Stimulated activated CD4-positive, alpha-beta T cell treated with anti-CD3 and anti-CD28 coated beads, Interleukin-2, amount 100 ng/mL, for 4 hours (primary cell): ENCODE measurements at places on chromosomes 13 and 19.

DNA sequence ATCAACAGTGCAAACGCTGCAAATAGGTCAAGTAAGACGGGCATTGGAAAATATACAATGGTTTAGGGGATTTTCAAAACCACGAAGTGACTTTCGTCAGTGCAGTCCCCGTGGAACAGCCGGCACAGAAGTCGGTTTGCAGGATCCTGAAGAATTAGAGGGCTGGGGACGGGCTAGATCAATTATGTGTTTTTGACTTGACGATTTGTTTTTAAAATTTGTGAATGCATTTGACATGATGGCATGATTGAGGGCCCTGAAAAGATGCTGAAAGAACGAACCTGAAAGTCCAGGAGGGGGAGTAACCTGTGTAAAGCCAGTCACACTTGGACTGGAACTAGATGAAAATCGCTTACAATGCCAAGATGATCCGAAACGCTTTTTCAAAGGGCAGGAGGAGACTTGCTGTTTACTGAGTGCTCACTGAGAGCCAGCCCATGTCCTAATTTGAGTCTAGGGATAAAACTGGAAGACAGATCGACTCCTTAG lies 8.9 kb upstream of the DGKH start:
- DNase-seq: no peak

GRCh38 chr13:27379694-27380641 lies 44.5 kb upstream of the GTF3A start:
- DNase-seq: peak; percentile 10

GRCh38 chr13:113948034-113948742 lies 25.7 kb downstream of the C13orf46 start:
- no peak for DNase-seq

GRCh38 chr19:6108721-6109633 lies 1.3 kb downstream of the RFX2 start:
- peak; percentile 71 for DNase-seq

GRCh38 chr13:46087481-46087880 lies 17.4 kb downstream of the CPB2 start:
- no peak for DNase-seq

DNA sequence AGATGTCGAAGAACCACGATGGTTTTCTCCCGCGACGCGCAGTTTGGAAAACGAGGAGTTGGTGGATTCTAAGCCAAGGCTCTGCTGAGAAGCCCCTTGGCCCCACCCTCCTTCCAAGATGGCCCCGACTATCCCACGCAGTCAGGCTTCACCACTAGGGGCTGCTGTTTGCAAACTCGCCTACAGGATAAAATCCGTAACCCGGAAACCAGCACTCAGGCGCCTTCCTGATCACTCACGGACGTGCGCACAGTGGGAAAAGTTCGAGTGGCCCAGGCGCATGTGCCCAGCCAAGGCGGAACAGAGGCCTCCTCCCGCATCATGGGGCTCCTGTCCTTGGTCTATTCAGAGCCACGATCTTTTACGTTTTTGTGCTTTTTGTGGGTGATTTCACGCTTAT lies 19.2 kb upstream of the UQCR11 start:
- peak; percentile 35 for DNase-seq

- DNase-seq: no peak
Observed at GRCh38 chr13:42707586-42707985, 73.8 kb upstream of the FAM216B start.

- peak; percentile 54 for DNase-seq
Observed at GRCh38 chr13:94419304-94419924, 60.1 kb downstream of the DCT start.

DNA sequence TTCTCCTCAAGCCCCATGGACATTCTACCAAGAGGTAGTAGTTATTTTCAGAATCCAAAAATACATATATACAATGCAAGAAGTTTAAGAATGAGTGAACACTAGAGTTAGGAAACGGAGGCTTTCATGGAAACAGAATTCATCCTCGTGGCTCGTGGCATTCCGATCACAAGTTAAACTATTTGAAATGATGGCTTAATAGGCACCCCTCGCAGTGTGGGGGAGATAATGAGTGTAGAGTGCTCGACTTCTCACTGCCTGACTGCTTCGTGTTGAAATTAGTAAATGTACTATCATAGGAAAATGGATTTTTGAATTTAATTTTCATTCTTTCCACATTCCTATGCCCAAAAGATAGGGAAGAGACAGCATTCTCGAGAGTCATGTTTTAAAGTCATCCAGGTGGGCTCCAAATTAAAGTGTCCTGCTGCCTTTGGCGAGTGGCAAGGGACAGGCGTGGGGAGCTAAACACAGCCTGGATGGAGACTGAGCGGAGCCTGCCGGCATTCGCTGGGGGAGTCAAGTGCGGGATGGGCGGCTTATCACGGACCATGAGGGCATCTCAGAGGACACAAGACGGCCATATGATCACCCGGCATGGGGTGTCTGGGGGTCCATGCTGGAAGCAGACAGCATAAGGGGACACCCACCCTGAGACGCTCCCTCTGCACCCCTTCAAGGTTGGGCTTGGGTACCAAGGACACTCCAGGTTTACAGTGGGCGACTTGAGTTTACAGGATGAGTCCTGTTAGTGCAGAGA lies 165.2 kb downstream of the TEX29 start:
- DNase-seq: no peak

- no peak for DNase-seq
Observed at GRCh38 chr19:34313188-34313587, 51.8 kb upstream of the GPI start.

GRCh38 chr19:22595918-22596341 lies 38.2 kb upstream of the ZNF492 start:
- DNase-seq: no peak

- peak; percentile 64 for DNase-seq
Observed at GRCh38 chr19:17719730-17720400, 585 bp downstream of the MAP1S start.
